Activated T-cell treated with anti-CD3 and anti-CD28 coated beads for 4 hours (primary cell): ENCODE measurements at places on chromosomes 13 and 19.

GRCh38 chr19:8137425-8137824 is 12.0 kb downstream of the FBN3 start:
- no peak for DNase-seq

DNA sequence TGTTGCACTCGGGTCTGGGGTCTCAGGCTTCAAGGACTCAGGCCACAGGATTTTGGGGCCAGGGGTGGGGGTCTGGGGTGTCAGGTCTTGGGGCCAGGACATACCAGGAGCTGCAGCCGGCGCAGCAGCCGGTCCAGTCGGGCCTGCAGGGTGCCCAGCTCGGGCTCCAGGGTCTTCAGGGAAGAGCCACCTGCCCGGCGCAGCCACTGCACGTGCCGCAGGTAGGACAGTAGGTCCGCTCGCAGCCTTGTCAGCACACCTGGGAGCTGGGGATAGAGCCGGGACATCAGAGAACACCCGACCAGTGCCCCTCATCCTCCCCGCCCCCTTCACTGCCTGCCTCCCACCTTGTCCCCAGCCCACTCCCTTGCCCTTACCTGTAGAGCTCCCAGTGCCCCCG is 2.2 kb downstream of the IL11 start:
- DNase-seq: no peak

DNA sequence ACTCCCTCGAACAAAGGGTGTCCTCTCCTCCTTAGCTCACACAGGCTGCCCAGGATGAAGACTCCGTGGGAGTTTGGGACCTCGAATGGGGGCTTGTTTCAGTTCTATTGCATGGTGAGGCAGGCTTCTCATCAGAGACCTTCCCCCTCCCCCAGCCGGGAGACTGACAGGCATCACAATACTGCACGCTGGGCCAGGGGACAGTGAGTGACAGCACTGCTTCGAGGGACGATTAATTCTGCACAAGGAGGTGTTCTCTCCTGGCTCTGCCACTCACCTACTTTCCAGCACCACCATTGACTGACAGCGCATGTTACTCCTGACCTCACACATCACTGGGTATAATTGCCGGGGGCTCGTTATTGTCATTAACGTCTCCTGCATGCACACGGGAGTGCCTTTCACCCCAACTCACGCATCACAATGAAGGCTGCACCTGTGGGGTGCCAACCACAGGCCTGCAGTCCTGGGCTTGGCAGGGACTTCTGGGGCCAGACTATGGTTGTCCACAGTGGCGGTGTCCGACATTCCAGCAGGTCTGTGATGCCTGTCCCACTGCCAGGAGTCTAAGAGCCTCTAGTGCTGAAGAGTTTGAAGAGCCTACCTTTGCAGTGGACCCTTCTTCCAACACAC is 412.2 kb upstream of the TSHZ3 start:
- DNase-seq: no peak

DNA sequence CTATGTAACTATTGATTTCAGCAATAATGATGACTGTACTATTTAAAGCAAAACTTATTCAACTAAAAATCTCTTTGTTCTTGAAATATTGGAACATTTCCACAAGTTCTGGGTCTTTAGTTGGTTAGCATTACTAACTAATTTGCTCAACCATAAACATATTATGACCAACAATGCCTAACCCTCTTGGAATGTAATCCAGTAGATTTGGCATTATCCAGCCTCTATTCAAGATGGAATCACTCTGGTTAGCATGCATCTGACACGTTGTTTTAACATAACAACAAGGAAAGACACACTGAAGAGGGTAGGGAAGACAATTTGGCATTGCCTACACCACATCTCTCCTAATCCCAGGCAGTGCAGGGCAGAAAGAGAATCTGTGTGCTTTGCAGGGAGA is 941.3 kb upstream of the PCDH20 start:
- no peak for DNase-seq

DNA sequence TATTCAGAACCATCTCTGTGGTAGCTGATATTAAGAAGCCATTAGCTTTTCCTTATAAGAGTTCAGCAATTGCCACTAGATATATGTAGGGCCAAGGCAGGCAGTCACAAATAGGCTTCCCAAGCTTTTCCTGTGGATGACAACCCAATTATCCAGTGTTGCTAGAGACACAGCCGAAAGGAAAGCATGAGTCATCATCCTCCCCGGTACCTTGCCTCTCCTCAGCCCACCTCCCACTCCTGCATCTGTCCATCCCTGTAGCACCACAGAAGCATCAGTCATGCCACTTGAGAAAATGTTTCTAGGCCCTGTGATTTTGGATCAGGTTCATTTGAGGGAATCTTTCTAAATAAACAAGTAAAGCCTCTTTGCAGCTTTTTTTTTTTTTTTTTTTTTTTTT is 204.3 kb downstream of the DNAJC15 start:
- DNase-seq: no peak

- no peak for DNase-seq
These were observed at the start of gene ANKLE1 for GRCh38 chr19:17281391-17282304. Gene ANKLE1, plus strand, starts transcription at chr19:17281901. Its CDS starts 20 bp downstream, at chr19:17281921.
